CD4-positive, alpha-beta T cell treated with Interferon alpha-2 for 1 hour (primary cell): ENCODE measurements at places on chromosomes 1 and 21.

GRCh38 chr1:2415801-2416208 lies 3.4 kb upstream of the PEX10 start:
- DNase-seq, result peak; percentile 63

GRCh38 chr1:225996946-225997545 lies 2.1 kb downstream of the SDE2 start:
- no peak for DNase-seq

DNA sequence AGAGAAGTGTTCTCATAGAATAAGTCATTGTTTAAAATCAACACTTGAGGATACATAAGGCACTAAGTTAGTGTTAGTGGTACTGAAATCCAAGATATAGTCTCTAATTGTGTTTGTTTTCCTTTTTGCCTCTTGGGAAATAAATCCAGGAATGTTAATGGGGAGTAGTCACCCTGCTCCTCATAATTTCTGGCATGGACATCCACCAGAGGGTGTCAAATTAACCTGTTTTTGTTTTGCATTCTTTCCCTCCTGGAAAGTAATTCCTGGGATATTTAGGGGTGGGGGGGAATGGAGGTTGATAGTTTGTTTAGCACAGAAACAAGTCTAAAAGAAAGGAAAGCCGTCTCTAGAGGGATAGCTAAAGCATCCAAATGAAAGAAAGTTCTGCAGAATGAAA lies 87.8 kb upstream of the MAP1LC3C start:
- no peak for DNase-seq

DNA sequence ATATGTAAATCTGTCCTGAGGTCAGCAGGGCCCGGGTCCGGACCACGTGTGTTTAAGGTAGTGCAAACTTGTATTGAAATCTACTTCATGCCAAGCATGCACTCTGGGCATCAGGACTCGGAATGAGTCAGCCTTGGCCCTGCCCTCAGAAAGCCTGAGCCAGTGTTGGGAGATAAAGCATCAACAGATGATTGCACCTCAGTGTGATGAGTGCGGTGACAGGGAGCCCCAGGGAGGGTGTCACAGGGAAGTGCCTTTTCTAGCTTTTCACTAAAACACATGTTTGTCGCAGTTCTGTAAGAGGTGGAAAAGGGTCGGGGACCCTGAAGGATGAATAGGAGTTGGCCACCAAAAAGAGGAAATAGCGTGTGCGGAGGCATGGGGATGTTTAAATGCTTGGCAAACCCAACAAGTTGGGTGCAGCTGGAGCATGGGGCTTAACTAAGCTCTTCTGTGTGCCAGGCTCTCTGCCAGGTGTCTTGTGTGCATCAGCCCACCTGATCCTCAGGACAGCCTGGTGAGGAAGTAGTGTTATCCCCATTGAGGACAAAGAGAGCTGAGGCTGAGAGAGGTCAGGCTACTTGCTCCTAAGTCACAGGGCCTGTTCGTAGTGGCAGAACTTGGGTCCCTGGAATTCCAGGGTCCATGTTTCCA lies 48.2 kb upstream of the EPB41 start:
- DNase-seq, result no peak

DNA sequence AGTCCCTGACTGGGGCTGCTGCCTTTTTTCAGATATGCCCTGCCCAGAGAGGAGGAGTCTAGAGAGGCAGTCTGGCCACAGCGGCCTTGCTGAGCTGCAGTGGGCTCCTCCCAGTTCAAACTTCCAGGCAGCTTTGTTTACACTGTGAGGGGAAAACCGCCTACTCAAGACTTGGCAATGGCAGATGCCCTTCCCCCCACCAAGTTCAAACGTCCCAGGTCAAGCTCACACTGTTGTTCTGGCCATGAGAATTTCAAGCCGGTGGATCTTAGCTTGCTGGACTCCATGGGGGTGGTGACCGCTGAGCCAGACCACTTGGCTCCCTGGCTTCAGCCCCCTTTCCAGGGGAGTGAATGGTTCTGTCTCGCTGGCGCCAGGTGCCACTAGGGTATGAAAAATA lies 18.3 kb upstream of the C1orf53 start:
- DNase-seq, result no peak

GRCh38 chr1:193799948-193800690 lies 613.7 kb upstream of the B3GALT2 start:
- no peak for DNase-seq

DNA sequence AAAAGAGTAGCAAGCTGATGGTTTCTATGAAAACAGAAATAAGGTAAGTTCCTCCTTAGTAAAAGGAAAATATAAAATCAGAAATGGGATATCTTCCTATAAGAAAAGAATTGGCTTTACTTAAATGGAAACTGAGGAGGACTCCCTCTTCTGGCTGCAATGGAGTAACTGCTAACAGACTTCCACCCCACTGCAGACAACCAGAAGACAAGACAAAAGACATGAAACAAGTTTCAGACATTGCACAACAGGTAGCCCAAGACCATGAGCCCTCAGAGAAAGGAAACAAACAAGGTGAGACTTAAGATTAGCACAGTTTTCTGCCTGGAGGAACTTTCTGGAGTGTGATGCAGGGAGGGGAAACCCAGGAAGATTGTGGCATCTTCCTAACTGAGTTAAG lies 17.0 kb upstream of the OLFML2B start:
- no peak for DNase-seq

DNA sequence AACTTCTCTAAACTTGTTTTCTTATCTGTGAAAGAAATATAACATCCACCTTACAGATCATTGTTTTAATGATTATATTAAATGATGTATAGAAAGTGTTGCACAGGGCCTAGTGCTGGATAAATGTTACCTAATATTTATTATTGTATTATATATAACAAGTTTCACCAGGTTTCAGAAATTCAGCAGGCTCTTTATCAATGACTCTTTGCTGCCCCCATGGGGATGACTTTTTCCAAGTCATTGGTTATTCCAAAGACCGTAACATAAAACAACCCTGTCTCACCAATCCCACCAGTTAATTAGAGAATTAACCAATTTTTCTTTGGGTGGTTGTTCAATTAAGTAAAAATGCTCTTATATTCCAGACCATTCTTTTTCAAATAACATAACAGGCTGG lies 7.3 kb upstream of the DEDD start:
- peak; percentile 71 for DNase-seq

GRCh38 chr1:176858433-176858916 lies 306.0 kb downstream of the ASTN1 start:
- no peak for DNase-seq

DNA sequence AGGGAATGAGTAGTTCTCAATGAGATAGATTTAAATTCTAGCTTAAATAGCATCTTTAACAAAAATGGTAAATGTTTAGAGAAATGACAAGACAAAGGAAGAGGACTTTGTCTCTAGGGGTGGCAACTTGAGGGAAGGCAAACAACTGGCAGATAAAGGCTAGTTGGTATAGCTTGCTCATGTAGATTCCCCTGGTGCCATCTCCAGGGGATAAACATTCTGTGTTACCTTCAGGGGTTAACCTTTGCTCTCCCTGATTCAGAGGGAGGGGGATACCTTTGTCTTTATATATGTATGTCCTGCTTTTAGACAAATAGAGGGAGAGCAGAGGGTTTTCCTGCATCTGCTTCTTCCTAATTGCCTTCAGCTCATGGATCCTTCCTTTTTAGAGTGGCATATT lies 153.7 kb upstream of the L1TD1 start:
- DNase-seq, result no peak

DNA sequence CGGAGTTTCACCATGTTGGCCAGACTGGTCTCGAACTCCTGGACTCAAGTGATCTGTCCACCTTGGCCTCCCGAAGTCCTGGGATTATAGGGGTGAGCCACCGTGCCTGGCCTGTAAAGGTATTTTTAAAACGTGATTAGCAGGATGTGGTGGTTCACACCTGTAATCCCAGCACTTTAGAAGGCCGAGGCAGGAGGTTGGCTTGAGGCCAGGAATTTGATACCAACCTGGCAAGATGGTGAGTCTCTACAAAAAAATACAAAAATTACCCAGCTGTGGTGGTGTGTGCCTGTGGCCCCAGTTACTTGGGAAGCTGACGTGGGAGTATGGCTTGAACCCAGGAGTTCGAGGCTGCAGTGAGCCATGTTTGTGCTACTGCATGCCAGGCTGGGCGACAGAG lies 43.3 kb upstream of the SOD1 start:
- no peak for DNase-seq

GRCh38 chr1:117795190-117795589 lies 134.2 kb downstream of the GDAP2 start:
- no peak for DNase-seq

DNA sequence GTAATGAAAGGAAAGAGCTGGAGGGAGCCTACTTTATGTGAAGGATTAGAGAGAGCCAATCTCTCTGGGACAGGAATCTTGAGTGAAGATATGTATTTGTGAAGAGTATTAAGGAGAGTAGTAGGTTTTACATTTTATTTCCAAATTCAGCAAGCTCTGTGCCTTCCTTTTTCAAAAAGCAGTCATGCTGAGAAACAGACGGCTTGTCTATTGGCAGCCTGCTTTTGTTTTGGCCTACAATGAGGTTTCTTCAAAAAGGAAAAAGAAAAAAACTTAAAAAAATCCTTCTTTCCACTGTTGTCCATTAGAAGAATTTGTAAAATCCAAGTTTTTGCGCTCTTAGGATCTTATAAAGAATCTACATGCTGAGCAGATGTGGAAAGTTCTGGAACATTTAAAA lies 103.6 kb upstream of the PTGFR start:
- no peak for DNase-seq

- peak; percentile 30 for DNase-seq
Observed at GRCh38 chr1:221439008-221439746, 302.7 kb downstream of the DUSP10 start.
